Spinal cord (tissue), 10 donors: ENCODE measurements at places on chromosomes 6 and 20. TPM values are rescaled to one million over a fixed set of nuclear protein-coding genes. Genes with fewer than 3 reads are reported as not detected.

The C20orf202 gene
- total RNA-seq: 0.99 TPM

The HMGCLL1 gene
- total RNA-seq: 25.1 TPM

The BTN1A1 gene
- not detected for total RNA-seq

The CAGE1 gene
- total RNA-seq: 0.17 TPM

The VIP gene
- 0.66 TPM for total RNA-seq

The LPA gene
- total RNA-seq: 1.2 TPM

The BTN2A1 gene
- total RNA-seq: 12.3 TPM

- no peak overlapping the region for H3K27ac ChIP-seq
- DNase-seq: no peak
- no peak overlapping the region for H3K4me3 ChIP-seq
- no peaks in the 10 kb centered on the region for H3K27me3 ChIP-seq
These were observed 29.8 kb upstream of the MCHR2 start for GRCh38 chr6:100023798-100024197.

DNA sequence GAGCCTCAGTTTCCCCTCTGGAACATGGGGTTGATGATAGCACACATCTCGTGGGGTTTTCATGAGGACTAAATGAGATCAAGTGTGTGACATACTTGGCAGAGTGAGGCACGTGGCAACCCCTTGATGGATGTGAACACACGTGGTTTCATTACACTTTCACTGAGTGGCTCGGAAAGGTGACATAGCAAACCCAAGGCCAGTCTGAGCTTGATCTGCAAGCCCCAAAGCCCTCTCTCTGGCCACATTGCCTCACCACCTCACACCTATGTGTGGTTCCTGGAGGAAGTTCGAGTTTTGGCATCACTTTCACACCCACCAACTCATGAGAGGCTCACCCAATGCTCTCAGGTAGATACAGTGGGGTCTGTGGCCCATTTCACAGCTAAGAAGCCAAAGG is 60.0 kb downstream of the CPNE5 start:
- H3K27ac ChIP-seq: no peak overlapping the region
- H3K4me1 ChIP-seq: peaks cover 47% of the 10 kb centered on the region
- no peaks in the 10 kb centered on the region for H3K27me3 ChIP-seq

- H3K27ac ChIP-seq: no peak overlapping the region
- H3K4me3 ChIP-seq: no peak overlapping the region
- no peaks in the 10 kb centered on the region for H3K27me3 ChIP-seq
- peaks cover 3% of the 10 kb centered on the region for H3K4me1 ChIP-seq
These were observed 119.7 kb downstream of the ALDH8A1 start for GRCh38 chr6:134830194-134830593.

- no peak overlapping the region for H3K27ac ChIP-seq
- no peak overlapping the region for H3K4me3 ChIP-seq
These were observed 208.0 kb downstream of the TBXT start for GRCh38 chr6:165959627-165960026.

DNA sequence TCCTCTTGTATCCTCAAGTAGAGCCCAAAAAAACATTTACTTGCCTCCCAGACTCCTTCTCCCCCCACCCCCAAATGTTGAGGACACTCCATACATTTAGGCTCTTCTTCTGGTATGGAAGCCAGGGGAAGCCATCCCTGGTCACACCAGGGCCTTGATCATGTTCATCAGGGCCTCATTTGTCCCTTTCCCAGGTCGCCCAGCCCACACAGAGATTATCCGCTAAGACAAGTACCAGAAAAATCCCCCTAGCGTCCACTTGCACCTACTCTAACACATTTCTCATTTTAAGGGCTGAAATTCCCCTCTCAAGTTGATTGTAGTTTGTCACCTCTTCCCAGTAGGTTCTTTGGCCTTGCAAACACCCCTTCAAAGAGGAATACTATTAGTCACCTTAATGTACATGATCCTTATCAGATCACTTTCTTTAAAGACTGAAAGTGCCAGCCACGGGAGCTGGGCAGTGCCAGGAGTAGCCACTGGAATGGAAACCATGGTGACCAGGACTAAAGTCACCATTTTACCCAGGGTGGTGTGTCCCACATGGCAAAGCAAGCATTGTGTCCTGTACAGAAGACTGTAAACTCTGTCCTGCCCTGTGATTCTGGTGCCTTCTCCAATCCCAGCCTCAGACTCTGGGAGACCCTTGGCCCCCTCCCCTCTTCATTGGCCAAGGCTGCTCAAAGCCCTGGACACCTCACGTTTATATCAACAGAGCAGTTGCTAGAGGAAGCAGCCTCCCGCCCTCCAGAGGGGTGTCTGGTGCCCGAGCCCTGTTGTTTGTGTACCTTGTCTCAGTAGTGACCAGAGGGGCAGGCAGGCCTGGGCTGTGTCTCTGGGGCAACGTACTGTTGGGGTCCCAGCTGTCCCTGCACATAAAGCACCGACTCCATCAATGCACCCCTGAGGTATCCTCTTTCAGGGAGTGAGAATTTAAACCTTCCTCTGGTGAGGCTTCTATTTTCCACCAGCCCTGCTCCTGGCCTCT is 5.0 kb upstream of the APOBEC2 start:
- H3K4me3 ChIP-seq: no peak overlapping the region
- H3K36me3 ChIP-seq: peaks cover 2% of the 10 kb centered on the region
- peaks cover 7% of the 10 kb centered on the region for H3K4me1 ChIP-seq
- no peak for DNase-seq
- H3K27ac ChIP-seq: no peak overlapping the region

- no peaks in the 10 kb centered on the region for H3K27me3 ChIP-seq
- H3K36me3 ChIP-seq: no peaks in the 10 kb centered on the region
- H3K4me3 ChIP-seq: no peak overlapping the region
- no peak overlapping the region for H3K27ac ChIP-seq
- peak; percentile 80 for DNase-seq
These were observed 75.7 kb upstream of the JARID2 start for GRCh38 chr6:15170126-15170525.

DNA sequence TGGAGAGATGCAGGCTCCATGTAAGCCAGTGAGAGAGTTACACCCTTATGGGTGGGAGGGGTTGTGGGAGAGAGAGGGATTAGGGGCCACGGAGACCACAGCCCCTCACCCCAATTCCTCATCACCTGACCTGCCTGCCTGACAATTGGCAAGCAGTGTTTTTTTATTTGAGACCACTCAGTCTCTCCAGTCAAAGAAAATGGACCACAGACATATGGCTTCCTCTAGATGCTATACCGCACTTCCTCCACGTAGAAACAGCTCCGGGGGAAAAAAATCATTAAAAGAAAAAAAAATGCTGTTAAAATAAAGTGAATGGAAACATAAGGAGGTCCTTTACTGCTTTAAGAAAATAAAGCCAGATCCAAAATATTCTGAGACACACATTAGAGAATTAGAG is 152.7 kb downstream of the MYLK4 start:
- H3K27ac ChIP-seq: no peak overlapping the region
- no peak for DNase-seq
- no peaks in the 10 kb centered on the region for H3K4me1 ChIP-seq
- H3K36me3 ChIP-seq: no peaks in the 10 kb centered on the region
- H3K27me3 ChIP-seq: no peaks in the 10 kb centered on the region
- H3K4me3 ChIP-seq: no peak overlapping the region

DNA sequence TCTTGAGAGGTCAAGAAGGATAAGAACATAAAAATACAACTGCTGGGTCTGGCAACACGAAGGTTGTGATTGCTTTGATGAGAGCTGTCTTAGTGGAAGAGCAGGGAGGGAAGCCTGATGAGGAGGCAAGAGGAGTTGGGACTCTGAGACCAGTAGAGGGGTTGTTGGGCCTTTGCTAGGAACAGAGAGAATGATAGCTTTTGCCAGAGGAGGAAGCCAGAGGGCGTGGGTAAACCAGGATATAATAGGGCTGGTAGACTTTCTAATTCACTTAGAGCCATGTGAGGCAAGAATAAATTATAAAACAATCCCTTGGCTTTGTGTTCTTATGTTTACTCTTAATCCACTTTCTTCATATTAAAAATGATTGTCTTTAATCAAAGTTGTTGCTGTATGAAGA is 78.6 kb downstream of the RCAN2 start:
- no peaks in the 10 kb centered on the region for H3K27me3 ChIP-seq
- no peaks in the 10 kb centered on the region for H3K4me1 ChIP-seq
- no peak for DNase-seq
- no peaks in the 10 kb centered on the region for H3K36me3 ChIP-seq
- H3K4me3 ChIP-seq: no peak overlapping the region

DNA sequence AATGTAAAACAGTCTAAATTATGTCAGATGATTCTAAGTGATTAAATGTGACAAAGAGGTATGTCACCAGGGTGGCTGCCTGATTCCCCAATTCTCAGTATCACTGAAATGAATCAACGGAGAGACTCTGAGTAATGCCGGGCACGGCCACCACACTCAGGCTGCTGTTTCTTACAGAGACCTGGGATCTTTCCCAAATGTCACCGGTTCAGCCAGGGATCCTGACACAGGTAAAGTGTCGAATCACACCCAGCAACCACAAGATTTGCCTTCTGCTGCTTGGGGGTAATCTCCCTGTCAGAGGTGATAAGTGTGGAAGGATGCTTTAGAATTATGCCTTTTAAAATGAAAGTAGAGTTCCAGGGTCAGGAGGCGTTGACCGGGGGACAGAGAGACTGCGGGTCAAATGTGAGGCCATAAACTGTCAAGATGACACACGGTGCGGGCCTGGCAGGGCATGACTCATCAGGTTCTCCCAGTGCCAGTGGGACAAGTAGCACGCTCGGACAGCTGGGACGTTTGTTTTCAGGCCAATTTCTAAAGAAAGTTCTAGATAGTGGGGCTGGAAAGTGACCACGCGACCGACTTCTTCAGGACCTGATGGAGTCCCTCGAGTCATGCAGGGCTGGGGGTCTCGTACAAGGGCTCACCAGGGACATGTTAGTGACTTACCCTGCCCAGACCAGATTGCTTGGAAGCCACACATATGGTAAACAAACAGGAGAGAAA is 48.9 kb downstream of the PRDM1 start:
- H3K27me3 ChIP-seq: no peaks in the 10 kb centered on the region
- no peaks in the 10 kb centered on the region for H3K36me3 ChIP-seq
- no peak overlapping the region for H3K4me3 ChIP-seq
- no peaks in the 10 kb centered on the region for H3K4me1 ChIP-seq
- no peak overlapping the region for H3K27ac ChIP-seq

DNA sequence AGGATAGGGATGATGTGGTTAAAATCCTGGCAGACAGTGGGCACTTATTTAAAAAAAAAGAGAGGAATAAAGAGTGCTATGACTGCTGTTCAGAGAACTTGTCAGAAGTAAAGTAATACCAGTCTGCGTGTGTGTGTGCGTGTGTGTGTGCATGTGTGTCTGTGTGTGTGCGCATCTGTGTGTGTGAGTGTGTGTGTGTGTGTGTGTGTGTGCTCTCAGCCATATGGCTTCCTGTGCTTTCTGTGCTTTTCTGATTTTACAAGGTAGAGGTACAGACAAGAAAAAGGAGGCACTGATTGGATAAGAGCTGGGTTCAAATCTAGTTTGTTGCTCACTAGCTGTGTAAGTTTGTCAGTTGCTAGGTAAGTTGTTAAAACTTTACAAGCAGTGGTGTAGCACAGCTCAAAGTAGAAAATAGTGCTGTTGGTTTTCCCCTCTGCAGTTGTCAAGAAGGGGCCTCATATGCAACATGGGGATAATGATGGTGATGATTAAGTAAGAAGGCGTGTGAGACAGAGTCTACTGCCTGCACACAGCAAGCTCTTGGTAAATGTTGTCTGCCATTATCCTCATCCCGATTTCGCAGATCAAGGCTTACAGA is 155.3 kb upstream of the ZNF217 start:
- H3K36me3 ChIP-seq: no peaks in the 10 kb centered on the region
- H3K4me1 ChIP-seq: peaks cover 12% of the 10 kb centered on the region
- no peak overlapping the region for H3K4me3 ChIP-seq
- H3K27me3 ChIP-seq: no peaks in the 10 kb centered on the region
- DNase-seq: no peak
- no peak overlapping the region for H3K27ac ChIP-seq

DNA sequence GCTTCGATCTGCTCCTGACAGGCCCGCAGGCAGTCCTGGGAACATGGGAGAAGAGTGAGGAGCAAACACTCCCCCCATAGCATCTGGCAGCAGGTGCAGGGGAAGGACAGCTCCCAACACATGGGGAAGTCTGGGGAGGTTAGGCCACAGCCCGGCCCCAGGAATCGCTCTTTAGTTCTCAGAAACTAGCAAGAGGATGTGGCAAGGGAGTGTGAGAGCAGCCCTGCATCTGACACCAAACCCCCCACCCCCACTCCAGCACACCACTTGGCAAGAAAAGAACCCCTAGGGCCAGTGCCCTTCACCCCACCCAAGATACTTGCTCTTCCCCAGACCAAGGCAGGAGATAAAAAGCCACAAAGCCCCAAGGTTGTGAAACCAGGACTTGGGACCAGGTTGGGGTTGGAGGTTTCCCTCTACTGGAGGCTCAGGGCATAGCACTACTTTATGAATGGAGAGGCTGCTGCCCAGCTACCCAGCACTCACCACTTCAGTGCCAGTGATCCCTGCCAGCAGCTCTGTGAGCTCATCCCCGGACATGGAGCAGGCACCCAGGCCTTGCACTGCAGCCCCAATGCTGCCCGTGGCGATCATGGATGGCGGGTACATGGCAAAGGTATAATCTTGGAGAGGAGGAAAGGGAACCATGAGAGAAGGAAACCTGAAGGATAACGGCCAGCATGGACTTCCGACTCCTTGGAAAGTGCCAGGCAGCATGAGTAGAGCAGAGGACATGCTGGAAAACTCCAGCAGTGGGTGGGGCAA is 5.4 kb downstream of the CCND3 start:
- H3K4me1 ChIP-seq: peaks cover 45% of the 10 kb centered on the region
- no peaks in the 10 kb centered on the region for H3K27me3 ChIP-seq
- no peak overlapping the region for H3K4me3 ChIP-seq
- DNase-seq: no peak

- H3K27ac ChIP-seq: no peak overlapping the region
- H3K4me3 ChIP-seq: no peak overlapping the region
- peaks cover 4% of the 10 kb centered on the region for H3K4me1 ChIP-seq
- H3K27me3 ChIP-seq: no peaks in the 10 kb centered on the region
- no peak for DNase-seq
- no peaks in the 10 kb centered on the region for H3K36me3 ChIP-seq
These were observed 7.7 kb upstream of the ZKSCAN8 start for GRCh38 chr6:28134015-28134414.

DNA sequence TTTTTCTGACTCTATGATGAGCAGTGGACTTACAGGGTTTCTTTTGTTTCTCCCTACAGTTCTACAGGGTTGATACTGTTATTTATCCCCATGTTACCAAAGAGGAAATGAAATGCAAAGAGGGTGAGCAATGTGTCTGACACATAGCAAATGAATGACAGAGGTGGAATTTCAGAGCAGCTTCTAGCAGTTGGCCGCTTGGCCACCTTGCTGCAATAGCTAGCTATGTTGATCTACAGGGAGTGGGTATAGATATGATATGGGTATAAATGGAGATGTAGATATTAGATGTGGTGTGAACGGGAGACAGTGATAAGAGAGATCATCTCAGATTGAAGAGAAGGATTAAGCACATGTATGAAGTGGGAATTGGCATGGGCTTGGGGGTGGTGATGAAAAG is 10.9 kb upstream of the SLC22A3 start:
- DNase-seq: no peak
- no peak overlapping the region for H3K4me3 ChIP-seq
- no peaks in the 10 kb centered on the region for H3K4me1 ChIP-seq
- H3K27ac ChIP-seq: no peak overlapping the region
- H3K36me3 ChIP-seq: no peaks in the 10 kb centered on the region
